ENCODE measurements at places on chromosomes 3 and 15.

DNA sequence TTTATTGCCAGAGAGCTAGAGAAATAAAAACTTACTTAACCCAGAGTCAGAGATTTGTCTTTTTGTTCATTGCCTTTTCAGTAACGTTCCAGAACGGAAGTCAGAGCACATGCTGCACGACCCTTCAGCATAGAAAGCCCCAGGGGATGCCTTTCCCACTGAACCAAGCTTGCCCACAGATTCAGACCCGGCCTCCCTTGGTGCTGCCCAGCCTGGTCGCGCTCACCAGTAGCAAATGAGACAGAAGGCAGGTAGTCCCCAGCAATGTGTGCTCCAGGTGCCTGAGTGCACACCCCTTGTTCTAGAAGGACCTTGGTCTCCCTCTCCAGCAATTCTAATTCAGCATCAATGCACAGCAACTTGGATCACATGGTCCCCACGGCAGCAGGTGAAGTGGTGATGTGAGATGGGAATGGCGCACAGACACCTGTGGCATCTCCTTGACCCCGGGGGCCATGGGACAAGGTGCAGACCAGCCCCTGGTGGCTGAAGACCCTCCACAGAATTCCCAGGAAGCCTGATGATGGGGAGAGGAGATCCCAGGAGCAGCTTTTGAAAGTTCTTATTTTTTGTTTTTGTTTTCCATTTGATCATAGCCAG, 91.8 kb upstream of the IQSEC1 start:
- no peak for DNase-seq

- no peak for DNase-seq
Measured at GRCh38 chr15:31360843-31361763, 34.5 kb downstream of the KLF13 start.

DNA sequence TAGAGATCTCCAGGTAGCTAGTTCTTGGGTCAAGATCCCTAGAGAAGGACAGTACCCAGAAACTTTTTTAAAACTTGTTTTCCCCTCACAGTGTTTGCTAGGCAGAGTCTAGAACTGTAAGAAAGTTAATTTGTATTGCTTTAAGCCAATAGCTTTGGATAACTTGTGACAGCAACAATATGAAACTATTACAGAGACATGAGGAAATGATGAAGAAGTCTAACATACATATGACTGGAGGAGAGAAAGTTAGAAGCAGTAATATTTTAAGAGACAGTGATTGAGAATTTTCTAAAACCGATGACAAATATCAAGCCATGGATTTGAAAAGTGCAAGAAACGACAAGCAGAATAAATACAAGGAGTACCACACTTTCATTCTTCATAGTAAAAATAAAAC, 10.0 kb downstream of the HMG20A start:
- no peak for DNase-seq

DNA sequence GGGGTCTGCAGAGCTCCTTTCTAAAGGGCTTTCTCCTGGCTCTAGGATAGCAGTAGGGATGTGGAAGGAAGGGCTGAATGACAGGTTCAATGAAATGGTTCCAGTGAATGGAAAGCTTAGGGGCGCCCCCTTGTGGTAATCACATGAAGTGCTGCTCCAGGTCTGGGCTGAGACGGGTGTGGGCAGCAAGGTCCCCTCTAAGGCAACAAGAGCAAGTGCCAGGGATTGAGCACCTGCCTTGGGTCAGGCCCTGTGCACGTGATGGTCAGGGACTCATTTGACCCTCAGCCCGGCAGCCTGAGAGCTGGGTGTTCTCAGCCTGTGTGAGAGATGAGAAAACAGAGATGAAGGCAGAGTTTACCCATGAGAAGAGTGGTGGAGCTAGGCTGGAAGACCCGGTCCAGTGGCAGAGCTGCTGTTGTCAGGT, 12.1 kb upstream of the CX3CR1 start:
- DNase-seq = peak; percentile 44

- no peak for DNase-seq
Measured at GRCh38 chr15:74878273-74878672, 5.1 kb upstream of the SCAMP2 start.

DNA sequence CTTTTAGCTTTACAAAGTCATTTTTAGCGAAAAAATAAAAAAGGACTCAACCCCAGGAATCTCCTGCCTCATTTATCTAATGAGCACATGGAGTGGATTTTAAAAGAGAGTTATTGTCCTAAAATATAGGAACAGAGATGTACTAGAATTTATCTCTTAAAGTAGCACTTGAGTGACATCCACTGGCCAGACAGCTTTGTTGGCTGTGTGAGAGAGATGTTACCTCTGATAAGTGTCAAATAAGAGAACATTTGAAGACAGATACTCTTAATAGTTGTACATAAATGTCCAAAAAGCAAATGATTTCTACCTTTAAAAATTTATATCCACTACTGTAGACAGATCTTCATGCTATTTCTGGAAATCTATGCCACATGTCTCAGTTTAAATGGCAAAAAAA, 12.3 kb upstream of the MFSD1 start:
- no peak for DNase-seq

- DNase-seq = no peak
Measured at GRCh38 chr15:99708563-99708962, 24.7 kb downstream of the LYSMD4 start.

DNA sequence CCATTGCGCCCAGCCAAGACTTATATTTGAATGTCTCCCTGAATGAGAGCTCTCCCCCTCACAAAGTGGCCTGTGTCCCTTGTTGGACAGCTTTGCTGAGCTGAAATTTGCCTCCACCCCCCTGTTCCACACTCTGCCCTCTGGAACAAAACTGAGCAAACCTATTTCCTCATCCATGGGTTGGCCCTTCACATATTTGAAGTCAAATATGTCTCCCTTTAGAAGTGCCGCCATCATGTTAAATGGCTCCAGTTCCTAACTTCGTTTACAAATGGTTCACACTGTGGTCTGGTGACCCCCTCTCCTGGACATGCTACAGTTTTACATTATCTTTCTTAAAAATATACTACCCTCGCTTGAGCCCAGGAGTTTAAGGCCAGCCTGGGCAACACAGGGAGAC, 4.6 kb downstream of the PLIN1 start:
- DNase-seq = no peak

Data from D721Med (cell line).